ENCODE measurements at places on chromosomes 3 and 15.

DNA sequence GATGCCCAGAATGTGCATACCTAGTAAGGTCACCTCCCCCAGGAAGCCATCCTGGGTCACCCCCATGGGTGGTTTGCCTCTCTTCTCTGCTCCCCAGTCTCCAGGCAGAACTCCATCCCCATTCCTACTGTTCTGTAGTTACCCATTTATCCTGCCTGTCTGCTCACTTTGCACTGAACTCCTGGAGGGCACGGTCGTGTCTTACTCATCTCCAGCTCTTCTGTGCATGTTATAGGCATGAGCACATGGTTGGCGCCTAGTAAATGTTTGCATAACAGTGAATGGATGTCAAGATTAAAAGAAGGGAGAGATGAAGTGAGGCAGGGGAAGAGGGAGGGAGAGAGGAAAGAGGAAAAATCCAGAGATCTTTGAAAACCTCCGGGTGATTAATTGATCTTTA lies 208.4 kb upstream of the TRIM42 start:
- no peak for ATAC-seq

- peak; percentile 41 for ATAC-seq
These were observed 1.8 kb upstream of the SCN5A start for GRCh38 chr3:38651153-38651789.

DNA sequence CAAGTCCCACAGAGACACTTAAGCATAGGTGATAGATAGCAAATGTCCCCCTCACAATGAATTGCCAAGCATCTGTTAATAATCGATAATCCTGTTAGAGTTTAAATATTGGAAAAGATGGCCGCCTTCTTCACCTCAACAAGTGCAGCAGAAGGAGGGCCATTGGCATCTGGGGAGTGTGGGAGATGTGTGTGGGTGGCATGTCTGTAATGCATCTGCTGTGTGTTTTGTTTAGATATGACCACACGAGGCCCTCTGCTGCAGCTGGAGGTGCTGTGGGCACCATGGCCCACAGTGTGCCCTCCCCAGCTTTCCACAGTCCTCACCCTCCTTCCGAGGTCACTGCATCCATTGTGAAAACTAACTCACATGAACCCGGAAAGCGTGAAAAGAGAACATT lies 12.9 kb downstream of the MKRN2 start:
- ATAC-seq, result no peak

- ATAC-seq, result no peak
These were observed 107.7 kb downstream of the WDR76 start for GRCh38 chr15:43934480-43934879.

- ATAC-seq, result no peak
These were observed 224.0 kb downstream of the TBC1D5 start for GRCh38 chr3:17518189-17519059.

DNA sequence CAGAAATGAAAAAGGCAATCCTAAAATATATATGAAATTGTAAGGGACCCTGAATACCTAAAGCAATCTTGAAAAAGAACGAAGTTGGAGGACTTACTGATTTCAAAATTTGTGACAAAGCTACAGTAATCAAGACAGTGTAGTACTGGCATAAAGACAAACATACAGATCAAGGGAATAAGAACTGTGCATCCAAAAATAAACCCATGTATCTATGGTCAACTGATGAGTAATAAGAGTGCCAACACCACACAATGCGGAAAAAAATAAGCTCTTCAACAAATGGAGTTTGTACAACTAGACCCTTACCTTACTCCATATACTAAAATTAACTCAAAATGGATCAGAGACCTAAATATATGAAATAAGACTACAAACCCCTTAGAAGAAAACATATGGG lies 29.6 kb downstream of the GSK3B start:
- ATAC-seq, result no peak

DNA sequence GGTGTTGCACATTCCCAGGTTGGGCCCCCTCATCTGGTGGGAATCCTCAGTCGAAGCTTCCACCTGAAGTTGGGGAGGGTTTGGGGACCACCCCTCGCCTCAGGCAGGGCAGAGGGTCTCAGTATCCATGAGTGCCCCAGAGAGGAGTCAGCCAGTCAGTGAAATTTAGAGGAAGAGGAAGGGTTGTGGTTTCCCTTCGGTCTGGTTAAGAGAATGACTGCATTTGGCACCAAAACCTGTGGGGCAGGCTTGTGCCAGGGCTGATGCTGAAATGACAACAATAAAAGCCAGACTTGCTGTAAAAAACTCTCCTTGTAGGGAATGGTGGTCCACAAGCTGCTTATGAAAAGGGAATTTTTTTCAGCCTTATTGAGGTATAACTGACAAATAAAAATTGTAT lies 22.6 kb downstream of the LMCD1 start:
- no peak for ATAC-seq
